ENCODE measurements at places on chromosomes 1 and 21.

DNA sequence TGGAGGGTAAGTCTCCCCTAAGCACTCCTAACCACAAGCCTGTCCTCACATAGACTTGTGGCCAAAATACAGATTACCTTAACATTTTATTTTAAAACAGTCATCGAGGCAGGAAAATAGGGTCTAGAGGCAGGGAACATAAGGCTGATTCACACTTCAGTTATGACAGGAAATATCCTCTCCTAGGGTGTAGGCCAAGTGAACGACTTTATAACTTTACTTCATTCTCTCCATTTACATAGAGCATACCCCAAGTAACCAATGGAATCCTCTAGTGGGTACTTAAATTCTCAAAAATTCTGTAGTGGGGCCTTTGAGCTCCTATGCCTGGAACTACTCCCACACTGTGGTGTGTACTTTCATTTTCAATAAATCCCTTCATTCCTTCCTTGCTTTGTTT, 113.0 kb downstream of the WDR3 start:
- DNase-seq: no peak

DNA sequence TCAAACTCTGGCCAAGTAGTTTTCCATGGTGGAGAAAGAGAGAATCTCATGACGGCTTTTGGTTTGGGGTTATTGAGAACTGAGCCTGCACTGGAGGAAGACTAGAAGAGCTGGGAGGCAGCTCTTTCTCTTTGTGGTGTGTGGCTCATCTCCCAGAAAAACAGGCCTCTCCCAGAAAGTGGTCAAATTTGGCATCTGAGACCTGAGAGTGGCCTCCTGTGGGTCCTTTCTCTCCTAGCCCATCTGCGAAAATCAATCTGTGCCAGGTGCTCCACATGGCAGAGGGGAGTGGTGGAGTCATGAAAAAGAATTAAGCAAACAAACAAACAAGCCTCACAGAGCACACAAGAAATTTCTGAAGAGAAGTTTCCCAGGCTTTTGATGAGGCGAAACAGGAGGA, 305.0 kb downstream of the ST6GALNAC3 start:
- no peak for DNase-seq

- DNase-seq: no peak
Measured at GRCh38 chr1:3181956-3182355, 113.0 kb downstream of the PRDM16 start.

- no peak for DNase-seq
Measured at GRCh38 chr1:62241371-62242131, 46.9 kb downstream of the L1TD1 start.

DNA sequence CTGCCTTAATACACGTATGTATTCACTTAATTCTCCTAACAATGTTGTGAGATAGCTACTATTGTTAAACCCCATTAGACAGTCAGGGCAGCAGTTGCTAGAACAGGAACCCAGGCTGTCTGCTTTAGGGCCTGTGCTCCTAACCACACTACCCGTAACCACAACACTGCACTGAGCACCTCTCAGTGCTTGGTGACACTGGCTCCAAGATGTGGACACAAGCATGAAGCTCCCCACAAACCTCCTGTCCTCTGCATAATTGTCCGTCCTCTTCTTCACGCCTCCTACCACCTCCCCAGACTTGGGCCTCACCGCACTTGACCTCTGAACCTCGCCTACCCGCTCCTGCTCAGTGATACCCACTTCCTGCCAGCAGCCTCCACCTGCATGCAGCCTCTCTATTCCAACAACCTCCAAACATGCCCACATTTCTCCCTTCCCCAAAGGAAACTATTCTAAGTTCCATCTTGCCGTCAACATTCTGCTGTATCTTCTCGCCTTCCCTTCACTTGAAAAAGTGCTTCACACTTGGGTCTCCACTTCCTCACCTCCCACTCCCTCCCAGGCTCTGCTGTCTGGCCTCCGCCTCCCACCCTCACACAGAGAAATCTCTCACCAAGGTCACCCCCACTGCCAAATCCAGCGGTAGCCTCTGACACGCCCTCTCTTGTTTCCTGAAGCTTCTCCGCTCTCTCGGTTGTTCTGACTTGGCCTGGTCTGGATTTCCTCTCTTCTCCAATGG, 14.6 kb upstream of the AHDC1 start:
- DNase-seq: no peak

- DNase-seq: peak; percentile 6
Measured at GRCh38 chr1:125119024-125119441, 3934.3 kb downstream of the SRGAP2C start.

DNA sequence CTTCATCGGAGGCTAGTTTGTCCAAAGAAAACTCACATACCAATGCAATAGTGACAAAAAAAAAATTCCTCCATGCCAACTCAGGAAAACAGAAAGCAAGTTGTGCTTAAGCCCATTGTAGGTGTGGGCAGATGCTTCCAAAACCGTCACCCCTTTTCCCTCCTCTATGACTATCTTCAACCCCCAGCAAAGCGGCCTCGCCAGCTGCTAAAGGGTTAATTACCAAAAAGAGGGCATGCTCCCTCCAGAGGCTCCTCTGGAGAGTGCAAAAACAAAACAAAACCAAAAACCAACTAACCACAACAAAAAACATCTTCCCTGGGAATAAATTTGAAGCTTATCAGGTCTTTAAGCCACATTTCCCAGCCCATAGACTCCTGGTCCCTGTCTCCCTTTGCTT, 1.2 kb downstream of the LMOD1 start:
- no peak for DNase-seq

DNA sequence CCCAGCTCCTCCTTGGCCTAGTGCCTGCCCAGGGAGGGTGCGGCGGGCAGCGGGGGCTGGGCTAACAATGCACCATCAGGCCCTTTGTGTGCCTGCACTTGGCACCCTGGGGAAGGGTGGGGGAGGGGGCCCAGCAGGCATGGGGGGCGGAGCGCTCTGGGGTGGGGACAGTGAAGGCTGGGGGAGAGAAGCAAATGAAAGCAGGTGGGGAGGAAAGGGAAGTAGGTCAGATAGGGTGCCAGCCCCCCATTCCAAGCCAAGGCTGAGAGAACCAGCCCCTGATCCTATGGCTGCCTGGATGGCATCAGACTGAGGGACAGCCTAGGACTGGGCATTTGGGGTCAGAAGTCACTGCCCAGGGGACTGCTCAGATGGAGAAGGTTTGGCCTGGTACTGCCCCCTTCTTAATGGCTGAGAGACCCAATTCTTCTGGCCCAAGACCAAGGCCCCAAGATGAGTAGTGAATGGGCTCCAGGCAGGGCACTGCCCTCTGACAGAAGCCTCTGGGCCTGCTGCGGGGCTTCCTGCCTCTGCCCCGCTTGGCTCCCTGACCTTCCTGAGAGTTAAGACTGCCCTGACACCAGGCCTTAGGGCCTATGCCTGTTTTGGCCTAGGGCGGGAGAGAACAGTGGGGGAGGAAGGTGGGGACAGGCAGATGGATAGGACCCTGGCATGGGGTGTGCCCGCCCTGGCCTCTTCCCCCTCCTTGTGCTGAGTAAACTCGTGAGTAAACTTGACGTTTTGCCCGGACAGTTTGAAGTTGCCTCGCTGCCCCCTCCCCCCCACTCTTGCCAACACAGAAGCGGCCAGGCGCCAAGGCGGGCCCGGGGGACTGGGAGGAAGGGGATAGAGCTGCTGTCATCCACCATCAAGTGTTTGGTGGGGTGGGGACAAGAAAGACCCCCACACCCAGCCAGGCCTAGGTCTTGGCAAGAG, 2.7 kb downstream of the ZBTB7B start:
- no peak for DNase-seq

DNA sequence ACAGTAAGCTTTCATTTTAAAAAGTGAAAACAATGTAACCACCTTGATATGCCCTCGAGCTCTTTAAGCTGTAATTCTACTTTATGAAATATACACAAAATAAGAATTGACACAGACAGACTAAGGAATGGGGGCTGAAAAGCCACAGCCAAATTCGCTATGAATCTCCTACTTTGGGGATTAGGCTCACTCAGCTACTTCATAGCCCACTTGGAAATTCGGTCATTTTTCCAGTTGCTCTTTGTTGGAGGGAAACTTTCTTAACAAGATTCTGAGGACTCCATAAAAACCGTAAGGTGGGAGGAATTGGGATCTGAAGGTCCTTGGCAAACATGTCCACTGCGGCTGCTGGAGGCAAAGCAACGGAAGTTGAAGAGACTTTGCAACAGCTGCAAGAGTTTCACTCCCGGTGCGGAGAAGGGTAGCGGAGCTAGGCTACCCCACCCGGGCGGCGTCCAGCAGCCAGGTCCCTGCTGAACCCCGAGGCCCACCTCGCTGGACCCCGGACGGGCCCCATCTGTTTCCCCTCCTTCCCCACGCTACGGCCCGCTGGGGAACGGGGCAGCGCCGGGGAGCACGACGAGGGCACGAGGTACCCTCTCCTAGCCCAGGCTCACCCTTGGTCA, 634 bp downstream of the MYCBP start:
- no peak for DNase-seq

DNA sequence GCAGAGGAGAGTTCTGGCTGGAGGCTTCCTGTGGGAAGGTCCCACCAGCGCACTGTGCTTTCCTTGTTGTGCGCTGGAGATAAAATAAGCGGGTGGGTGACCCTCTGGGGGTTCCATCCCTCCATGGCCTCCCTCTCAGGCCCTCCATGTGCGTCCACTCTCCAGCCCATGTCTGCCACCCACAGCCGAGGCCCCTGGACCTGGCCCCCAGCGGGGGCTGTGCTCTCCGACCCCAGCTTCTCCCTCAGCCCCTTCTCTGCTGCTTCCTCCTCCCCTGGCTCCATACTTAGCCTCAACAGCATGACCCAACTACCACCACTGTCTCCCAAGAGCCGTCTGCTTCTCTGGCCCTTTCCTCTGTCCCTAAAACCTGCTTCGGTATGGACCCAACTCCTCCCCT, 61.4 kb downstream of the GNG4 start:
- no peak for DNase-seq

GRCh38 chr1:98981917-98982513, 22.6 kb downstream of the PLPPR5 start:
- DNase-seq: no peak

- no peak for DNase-seq
Measured at GRCh38 chr1:164716992-164717703, 158.2 kb downstream of the PBX1 start.

DNA sequence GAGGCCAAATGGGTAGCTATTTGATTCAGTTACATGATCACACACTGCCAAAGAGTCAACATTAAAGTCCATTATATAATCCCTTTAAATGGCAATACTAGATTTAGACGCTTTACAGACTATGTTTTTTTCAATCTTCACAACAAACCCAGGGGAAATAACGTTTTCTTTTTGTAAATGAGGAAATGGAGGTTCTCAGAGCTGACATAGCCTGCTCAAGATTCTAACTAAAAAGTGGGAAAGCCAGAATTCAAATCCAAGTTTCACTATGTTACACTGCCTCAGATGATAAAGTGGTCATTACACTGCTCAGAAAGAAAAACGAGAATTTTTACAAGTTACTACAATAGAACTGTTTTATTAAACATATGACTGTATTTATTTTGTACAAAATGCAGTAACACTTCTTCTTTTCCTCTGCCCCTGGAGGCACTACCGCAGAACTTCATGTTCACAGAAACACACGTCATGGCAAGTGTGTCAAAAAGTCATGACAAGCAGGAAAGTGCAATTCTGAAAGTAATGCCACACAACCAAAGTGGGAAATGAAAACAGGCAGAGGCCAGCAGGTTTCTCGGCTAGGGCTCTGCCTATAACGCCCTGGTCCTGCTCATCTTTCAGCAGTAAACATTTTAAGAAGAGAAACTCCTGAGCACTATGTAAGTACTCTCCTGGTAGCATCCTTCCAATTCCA, 19.0 kb downstream of the THEMIS2 start:
- no peak for DNase-seq

GRCh38 chr1:95982711-95983110, 738.9 kb upstream of the PTBP2 start:
- no peak for DNase-seq

DNA sequence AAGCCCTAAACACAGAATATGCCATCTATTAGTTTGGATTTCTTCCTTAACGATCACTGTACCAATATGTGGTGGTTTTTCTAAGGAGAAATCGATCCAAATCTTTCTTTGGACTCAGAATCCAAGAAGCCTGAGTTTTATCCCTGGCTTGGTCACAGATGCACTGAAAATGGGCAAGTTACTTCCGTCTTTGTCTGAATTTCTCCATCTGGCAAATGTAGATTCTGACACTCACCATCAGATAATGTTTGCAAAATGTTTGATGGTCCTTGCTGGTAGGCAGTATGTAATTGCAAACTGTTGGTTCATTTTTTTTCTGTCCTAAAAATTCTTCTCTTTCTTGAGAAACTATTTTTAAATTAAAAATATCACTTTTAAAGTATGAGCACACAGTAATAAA, 115.0 kb downstream of the TSEN15 start:
- DNase-seq: no peak

DNA sequence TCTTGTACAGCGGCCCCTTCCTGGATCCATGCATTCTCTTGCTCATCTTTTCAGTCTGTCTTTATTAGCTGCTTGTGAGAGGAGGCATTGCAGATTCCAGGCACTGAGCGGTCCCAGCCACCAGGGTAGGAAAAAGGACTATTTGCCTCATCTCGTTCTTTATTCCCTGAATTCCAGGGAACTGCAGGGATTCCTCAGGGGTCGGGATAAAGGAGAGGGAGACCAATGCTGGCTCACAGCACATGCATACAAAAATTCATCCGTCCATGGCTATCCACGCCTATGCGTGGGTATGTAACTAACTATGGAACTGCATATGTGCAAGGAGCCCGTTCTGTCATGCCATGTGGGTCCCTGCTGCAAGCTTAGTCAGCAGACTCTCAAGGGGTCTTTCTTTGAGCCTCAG, 879 bp upstream of the PLPPR5 start:
- no peak for DNase-seq

- DNase-seq: no peak
Measured at GRCh38 chr1:94468708-94469107, 50.5 kb downstream of the ABCD3 start.

DNA sequence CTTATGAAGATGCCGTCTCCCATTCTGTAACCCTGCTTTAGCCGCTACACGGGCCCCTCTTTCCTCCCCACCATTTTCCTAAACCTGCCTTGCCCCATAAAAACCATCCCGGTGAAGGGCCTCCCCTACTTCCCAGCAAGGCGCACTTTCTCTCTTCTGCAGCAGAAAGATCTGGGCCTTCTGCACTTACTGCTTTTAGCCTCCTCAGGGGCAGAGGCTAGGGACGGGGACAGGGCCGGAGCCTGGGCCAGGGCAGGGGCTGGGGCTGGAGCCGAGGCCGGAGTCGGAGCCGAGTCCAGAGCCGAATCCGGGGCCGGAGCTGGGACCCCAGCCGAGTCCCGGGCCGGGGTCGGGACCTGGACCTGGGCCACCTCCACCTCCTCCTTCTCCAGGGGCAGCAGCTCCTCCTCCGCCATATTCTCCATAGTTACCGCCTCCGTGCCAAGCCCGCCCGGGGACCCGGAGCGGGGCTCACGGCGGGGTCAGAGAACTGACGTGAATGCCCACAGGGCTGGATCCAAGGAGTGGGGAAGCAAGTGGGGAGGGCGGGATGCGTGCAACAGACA, 382 bp downstream of the TRMT1L start:
- DNase-seq: peak; percentile 30

- no peak for DNase-seq
Measured at GRCh38 chr1:213749558-213749957, 238.2 kb upstream of the PROX1 start.

Measured in activated gamma-delta T cell (primary cell).